Natural killer cell (primary cell): ENCODE measurements at places on chromosomes 7 and 10. TPM values are rescaled to one million over a fixed set of nuclear protein-coding genes. Genes with fewer than 3 reads are reported as not detected.

DNA sequence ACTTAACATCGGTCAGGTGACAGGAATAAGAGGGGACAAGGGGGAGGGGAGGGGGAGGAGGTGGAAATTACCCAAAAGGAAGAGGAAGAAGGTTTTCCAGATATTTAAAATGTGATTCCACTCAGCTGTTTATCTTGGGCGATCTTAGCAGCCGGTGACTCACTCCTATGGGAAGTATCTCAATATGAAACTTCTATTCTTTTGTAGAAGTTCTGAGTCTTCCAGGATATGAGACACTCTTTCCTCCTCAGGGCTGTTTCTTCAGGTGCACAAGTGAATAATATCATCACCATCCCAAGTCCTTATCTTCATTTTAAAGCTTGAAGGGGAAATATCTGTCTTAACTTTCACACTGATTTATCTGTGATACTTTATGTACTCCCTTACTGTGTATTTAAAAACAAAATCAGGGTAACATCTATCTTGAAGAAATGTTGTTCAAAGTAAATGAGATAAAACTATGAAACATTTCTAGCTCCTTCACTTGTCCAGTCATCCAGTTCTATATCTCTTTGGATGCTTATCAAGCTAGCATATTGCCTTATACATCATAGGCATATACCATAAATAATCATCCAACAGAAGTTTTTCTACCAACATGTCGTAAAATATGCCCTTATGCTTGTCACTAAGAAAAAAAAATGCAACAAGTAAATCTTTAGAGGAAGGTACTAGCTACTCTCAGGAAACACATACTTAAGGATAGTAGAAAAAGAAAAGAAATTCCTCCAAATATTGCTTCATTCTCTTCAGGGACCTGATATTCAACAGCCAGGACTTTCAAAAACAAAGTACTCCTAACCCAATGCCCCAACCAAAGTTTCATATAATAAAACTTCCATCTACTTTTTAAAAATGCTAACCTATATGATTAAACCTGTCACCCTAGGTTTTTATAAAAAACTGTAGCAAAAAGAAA lies 13.7 kb downstream of the DOCK4 start:
- no peak overlapping the region for H3K27ac ChIP-seq
- H3K36me3 ChIP-seq, result no peaks in the 10 kb centered on the region
- H3K27me3 ChIP-seq, result no peaks in the 10 kb centered on the region
- no peak overlapping the region for H3K4me3 ChIP-seq
- no peaks in the 10 kb centered on the region for H3K4me1 ChIP-seq
- no peak for DNase-seq

GRCh38 chr10:80737209-80737608 lies 199.5 kb downstream of the SH2D4B start:
- H3K4me3 ChIP-seq, result no peak overlapping the region
- H3K36me3 ChIP-seq, result no peaks in the 10 kb centered on the region
- H3K4me1 ChIP-seq, result no peaks in the 10 kb centered on the region
- no peaks in the 10 kb centered on the region for H3K27me3 ChIP-seq

Gene DCLRE1A
- 4.4 TPM for total RNA-seq

- H3K4me3 ChIP-seq, result no peak overlapping the region
- H3K4me1 ChIP-seq, result peaks cover 3% of the 10 kb centered on the region
- no peaks in the 10 kb centered on the region for H3K36me3 ChIP-seq
These were observed 18.1 kb upstream of the GSTK1 start for GRCh38 chr7:143245123-143245522.

DNA sequence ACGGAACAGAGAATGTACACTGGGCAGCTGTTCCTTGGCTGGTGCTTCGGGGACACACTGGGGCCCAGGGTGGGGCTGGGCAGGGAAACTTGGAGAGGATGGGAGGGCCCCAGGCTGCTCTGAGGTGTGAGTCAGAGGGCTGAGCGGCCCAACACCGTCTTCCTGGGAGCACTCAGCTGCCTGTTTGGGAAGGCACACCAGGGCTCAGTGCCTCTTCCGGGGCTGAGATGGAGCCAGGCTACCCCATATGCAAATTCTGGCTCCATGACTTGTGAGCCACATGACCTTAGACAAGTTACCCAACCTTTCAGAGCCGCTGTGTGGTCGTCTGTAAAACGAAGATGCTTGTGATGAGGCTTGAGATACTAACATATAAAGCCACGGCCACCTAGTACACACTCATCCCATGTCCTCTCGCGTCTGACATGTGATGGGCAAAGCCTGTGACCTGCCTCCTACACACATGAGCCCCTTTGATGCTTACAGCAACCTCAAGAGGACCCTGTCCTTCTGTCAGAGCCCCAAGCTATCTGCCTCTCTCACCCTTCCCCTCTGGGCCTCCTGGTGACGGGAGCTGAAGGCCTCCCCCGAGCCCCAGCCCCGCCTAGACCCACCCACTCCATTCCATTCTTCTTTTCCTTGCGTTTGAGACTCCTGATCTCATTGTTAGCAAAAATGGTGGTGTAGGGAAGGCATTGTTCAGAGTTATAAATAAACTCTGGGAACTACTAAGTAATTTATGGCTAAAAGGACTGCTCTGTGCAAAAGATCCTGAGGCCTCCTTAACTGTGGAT lies 26.1 kb downstream of the KLRG2 start:
- no peak overlapping the region for H3K4me3 ChIP-seq
- H3K27ac ChIP-seq, result no peak overlapping the region
- no peaks in the 10 kb centered on the region for H3K4me1 ChIP-seq
- no peak for DNase-seq
- no peaks in the 10 kb centered on the region for H3K36me3 ChIP-seq
- no peaks in the 10 kb centered on the region for H3K27me3 ChIP-seq

DNA sequence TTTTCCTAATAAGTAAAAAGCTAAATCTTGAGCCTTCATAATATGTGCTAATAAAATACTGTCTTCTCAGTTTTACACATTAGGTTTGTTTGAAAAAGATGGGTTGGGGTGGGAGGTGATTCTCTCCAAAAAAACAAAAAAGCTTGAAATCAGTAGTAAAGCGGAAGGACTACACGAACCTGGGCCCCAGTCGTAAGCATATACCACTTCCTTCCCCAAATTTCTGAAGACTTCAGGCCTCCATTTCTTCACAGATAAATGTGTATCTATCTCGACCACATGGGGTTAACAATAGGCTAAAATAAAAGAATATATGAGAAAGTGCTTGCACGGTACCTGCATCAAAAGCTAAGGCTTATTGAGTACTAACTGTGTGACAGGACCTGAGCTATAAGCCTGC lies 51.6 kb upstream of the PAX2 start:
- H3K4me1 ChIP-seq, result no peaks in the 10 kb centered on the region
- H3K27me3 ChIP-seq, result peaks cover 3% of the 10 kb centered on the region
- no peak overlapping the region for H3K4me3 ChIP-seq
- no peak for DNase-seq

DNA sequence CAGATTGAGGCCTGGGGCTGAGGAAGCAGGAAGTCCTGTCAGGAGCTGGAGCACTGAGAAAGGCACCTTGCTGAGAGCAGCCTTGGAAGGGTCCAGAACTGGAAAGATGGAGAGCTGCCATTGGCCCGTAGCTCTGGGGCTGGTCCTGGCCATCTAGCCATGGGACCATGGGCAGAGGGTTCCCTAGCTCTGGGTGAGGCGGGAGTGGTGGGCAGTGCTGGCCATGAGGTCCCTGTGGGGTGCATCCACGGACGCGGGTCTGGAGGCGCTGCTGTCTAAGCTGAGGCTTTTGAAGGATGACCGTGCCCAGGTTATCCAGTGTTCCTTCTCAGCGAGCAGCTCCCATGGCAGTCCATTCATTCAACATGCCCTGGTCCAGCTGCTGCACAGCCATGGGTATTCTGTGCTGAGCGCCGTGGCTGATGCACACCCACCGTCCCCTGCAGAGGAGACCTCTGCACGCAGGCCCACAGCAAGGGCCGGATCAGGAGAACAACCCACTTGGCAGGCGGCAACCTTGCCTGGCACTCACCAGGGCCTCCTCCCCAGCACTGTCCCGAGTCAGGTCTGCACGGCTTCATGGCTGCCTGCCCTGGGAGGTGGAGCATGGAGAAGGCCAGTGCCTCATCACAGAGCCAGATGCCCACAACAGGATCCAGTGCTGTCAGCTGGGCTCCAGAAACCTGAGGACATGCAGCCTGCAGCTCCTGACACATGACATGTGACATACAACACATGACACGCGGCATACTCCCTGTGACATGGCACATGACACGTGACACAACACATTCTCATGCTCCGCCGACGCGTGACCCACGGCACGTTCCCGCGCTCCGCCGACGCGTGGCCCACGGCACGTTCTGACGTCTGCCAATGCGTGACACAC lies 121.9 kb downstream of the INPP5A start:
- H3K36me3 ChIP-seq, result no peaks in the 10 kb centered on the region
- no peak overlapping the region for H3K4me3 ChIP-seq
- H3K27ac ChIP-seq, result no peak overlapping the region
- no peaks in the 10 kb centered on the region for H3K4me1 ChIP-seq
- no peak for DNase-seq

GRCh38 chr10:114996542-114996941 lies 58.5 kb downstream of the TRUB1 start:
- H3K27ac ChIP-seq, result no peak overlapping the region
- no peak overlapping the region for H3K4me3 ChIP-seq
- no peaks in the 10 kb centered on the region for H3K36me3 ChIP-seq
- DNase-seq, result no peak

- DNase-seq, result no peak
- no peaks in the 10 kb centered on the region for H3K27me3 ChIP-seq
- no peak overlapping the region for H3K4me3 ChIP-seq
- H3K27ac ChIP-seq, result no peak overlapping the region
- H3K4me1 ChIP-seq, result no peaks in the 10 kb centered on the region
- no peaks in the 10 kb centered on the region for H3K36me3 ChIP-seq
These were observed 61.7 kb downstream of the DOCK4 start for GRCh38 chr7:112144284-112145059.

Gene SEMA3C
- 0.41 TPM for total RNA-seq

DNA sequence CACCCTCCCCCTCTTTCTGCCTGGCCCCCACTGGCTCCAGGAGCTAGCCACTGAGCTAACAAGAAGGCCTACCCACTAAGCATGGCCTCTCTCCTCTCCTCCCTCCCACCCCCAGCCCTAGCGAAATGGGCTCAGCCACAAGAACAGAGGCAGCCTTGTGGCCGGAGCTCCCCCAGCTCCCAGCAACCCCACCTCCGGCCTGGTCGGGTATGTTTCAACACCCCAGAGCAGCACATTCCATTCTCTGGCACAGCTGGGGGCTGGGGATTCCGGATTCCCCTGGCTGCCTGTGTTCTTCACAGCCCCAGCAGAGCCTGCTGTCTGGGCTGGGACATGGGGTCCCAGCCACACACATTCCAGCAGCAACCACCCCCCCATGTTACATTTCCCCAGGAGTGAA lies 9.0 kb downstream of the SFRP5 start:
- H3K4me3 ChIP-seq, result no peak overlapping the region
- no peak overlapping the region for H3K27ac ChIP-seq
- peaks cover 39% of the 10 kb centered on the region for H3K36me3 ChIP-seq
- no peaks in the 10 kb centered on the region for H3K4me1 ChIP-seq
- DNase-seq, result no peak

GRCh38 chr10:12608761-12609160 lies 259.4 kb downstream of the CAMK1D start:
- H3K4me1 ChIP-seq, result peaks cover 16% of the 10 kb centered on the region
- H3K27me3 ChIP-seq, result no peaks in the 10 kb centered on the region
- no peaks in the 10 kb centered on the region for H3K36me3 ChIP-seq
- no peak overlapping the region for H3K27ac ChIP-seq

Gene PON3
- total RNA-seq, result not detected
